Sigmoid colon (tissue), 7 donors: ENCODE measurements at places on chromosomes 13 and 19. TPM values are rescaled to one million over a fixed set of nuclear protein-coding genes. Genes with fewer than 3 reads are reported as not detected.

The ADAMTSL5 gene
- 0.99 TPM for total RNA-seq

DNA sequence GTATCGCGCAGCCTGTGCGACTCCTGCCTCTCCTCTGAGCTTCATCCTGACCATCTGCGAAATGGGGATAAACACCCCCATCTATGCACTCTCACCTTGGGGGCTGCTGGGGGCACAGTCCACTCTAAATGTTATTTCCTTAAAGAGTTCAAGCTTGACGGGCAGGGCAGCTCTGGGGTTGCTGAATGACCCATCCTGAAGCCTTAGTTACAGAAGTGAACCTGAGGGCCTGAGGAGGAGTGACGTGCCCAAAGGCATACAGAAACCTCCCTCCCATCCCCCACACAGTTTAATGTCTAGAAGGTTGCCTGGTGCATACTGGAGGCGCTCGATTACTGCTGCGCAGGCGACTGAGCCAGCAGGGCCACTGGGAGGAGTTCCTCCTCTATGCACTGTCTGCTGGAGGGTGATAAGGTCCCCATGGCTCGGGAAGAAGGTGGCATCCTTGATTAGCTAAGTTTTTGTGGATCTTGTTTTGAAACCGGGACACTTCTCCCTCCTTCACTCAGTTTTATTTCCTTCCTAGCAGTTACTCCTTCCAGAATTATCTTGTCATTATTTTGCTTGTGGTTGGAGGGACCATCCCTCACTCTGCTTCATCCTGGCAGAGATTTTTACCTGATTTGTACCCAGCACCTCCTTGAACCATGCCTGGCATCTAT lies 572 bp upstream of the FKBP8 start:
- DNase-seq, result peak; percentile 78

GRCh38 chr13:31880851-31881494 lies 141.6 kb downstream of the RXFP2 start:
- no peak for DNase-seq

DNA sequence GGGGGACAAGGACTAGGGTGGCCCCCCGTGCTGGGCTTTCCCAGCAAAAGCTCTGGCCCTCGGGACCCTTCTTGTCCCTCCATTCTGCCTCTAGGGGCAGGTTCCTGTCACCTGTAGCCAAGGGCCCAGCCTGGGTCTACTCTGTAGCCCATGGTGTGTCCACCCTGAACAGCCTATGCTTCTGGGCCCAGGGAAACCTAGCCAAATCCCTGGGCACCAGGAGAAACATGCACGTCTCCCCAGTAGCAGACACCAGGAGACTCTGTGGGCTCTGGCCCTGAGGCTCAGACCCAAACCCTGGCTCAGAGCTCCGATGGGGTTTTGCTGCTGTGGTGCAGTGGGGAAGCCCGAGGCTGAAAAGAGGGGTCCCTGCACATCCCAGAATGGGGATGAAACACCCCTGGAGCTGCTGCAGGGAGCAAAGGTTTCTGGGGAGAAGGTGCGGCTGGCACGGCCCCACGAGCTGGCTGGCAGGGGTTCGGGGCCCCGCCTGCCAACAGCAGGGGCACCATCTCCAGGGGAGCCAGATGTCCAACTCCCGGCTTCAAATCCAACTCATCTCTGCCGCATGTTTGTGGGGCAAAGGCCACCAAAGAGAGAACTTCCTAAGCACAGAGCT lies 18.2 kb downstream of the CEBPG start:
- DNase-seq, result no peak

GRCh38 chr13:38871275-38871674 lies 119.4 kb downstream of the STOML3 start:
- DNase-seq, result no peak

GRCh38 chr13:48576448-48577010 lies 43.6 kb upstream of the RCBTB2 start:
- DNase-seq, result no peak
